Activated CD8-positive, alpha-beta memory T cell treated with anti-CD3 and anti-CD28 coated beads for 48 hours (primary cell): ENCODE measurements at places on chromosomes 3 and 15.

DNA sequence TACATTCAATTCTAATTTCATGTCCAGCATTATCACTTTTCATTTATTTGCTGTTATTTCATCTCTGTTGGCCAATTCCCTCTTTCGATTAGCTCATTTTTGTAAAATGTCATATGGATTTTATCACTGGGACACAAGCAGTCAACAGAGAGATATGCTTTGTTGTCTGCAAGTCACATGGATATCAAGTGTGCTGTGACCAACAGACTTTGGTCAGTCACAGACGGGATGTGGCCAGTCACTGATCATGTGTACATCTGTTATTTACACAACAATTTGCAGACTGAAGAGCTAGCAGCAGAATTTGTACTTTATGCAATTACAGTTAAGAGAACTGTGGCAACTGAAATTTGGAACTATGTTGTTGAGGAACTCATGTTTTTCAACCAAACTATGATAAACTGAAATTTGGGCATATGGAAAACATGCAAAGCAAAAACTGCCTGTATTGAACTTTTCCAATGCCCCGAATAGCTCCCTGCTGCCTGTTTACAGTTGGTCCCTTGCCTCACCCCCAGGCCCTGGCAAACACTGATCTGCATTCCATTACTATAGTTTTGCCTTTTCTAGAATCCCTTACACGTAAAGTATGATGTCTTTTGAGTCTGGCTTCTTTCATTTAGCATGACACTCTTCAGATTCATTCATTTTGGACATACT lies 104.4 kb downstream of the RPL22L1 start:
- no peak for DNase-seq

GRCh38 chr3:102084006-102084405 lies 234.7 kb downstream of the NFKBIZ start:
- DNase-seq = no peak

- DNase-seq = no peak
Measured at GRCh38 chr3:22659651-22660475, 543.3 kb upstream of the UBE2E2 start.

GRCh38 chr3:123318374-123318773 lies 116.6 kb downstream of the SEC22A start:
- no peak for DNase-seq

GRCh38 chr15:27027229-27027628 lies 56.2 kb downstream of the GABRG3 start:
- DNase-seq = no peak

DNA sequence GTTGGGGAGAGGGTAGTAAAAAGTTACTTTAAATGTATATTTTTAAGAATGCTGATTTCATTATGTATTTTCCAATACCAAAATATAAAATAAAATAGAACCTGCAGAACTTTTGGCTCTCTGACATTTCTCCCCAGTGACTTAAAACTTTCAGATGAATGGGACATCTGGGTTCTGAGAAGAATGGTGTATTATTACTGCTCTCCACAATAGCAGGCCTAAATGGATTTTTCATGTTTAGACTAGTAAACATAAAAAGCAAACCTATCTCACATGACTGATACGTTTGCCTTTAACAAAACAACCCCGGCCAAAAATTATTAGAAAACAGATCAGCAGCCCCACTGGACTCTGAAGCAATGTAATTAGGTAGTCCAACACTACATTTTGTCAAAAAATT lies 73.8 kb downstream of the FHIT start:
- no peak for DNase-seq

- no peak for DNase-seq
Measured at GRCh38 chr15:98294126-98294525, 333.6 kb downstream of the ARRDC4 start.

- no peak for DNase-seq
Measured at GRCh38 chr3:125125821-125126245, 70.0 kb upstream of the HEG1 start.

- no peak for DNase-seq
Measured at GRCh38 chr3:115385774-115386730, 237.3 kb upstream of the GAP43 start.

GRCh38 chr3:35779611-35780010 lies 140.3 kb downstream of the ARPP21 start:
- no peak for DNase-seq

GRCh38 chr3:59979542-59979941 lies 929.7 kb upstream of the CFAP20DC start:
- no peak for DNase-seq

GRCh38 chr3:39637807-39638206 lies 170.3 kb downstream of the MOBP start:
- DNase-seq = no peak

- no peak for DNase-seq
Measured at GRCh38 chr15:70121624-70122302, 24.0 kb upstream of the TLE3 start.

- no peak for DNase-seq
Measured at GRCh38 chr3:114666623-114667022, 372.8 kb downstream of the TIGIT start.

- DNase-seq = no peak
Measured at GRCh38 chr3:150079029-150079739, 108.5 kb upstream of the PFN2 start.
